Natural killer cell treated with Interleukin-12 subunit alpha and Interleukin-12 subunit beta and Interleukin-15 and Interleukin-18, amount 100 ng/mL, for 72 hours (primary cell): ENCODE measurements at places on chromosomes 7 and 10.

DNA sequence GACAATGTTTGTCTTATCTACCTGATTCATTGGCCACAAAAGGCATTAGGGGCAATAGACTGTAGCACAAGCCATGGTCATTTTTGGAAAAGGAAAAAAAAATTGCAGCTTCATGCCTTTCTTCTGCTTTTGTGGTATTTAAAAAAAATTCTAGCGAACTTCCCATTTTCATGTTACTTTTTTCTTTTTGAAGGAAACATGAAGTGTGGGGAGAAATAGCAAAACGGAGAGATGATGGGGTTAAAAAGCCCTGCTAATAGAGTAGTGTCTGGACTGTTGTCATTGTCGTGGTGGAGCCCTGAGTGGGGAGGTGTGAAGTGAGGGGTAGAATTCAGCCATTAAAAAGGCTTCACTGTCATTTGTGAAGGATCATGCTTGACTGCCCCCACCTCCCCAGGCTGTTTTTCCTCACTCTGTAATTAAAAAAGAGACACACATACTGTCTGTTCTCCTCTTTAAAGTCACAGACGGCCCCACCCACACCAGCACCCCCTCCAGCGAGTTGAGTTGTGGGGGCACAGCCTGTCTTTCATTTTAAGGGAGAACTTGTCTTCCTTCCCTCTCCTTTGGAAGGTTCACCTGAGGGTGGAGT is 272.4 kb downstream of the CREB5 start:
- DNase-seq: no peak

GRCh38 chr7:45088821-45089340 is at the start of gene NACAD:
Gene NACAD, minus strand, starts transcription at chr7:45088969. Its CDS starts 75 bp downstream, at chr7:45088894.
- DNase-seq: no peak

DNA sequence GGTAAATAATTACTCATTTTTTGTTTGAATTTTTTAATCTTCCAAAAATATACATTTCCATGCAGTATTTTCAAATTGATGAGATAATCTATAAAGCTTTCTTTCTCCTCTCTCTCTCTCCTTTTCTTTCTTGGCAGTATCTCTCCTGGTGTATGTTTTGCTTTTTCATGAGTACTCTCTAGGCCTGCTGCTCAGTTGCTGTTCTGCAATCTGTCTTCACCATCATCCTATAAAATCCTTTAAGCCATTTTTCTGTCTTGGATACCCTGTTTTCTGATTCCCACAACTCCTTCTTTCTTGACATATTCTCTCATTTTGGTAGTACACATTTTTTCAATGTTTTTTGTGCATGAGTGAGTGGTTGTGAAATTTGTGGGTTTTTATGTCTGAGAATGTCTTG is 1558.1 kb upstream of the LRRTM3 start:
- no peak for DNase-seq

- DNase-seq: no peak
These were observed 30.8 kb upstream of the GPAM start for GRCh38 chr10:112214298-112214926.

GRCh38 chr7:119943942-119944600 is 328.9 kb upstream of the KCND2 start:
- DNase-seq: no peak
